T-helper 2 cell treated with Interferon-gamma antibody and Interleukin-4, amounts not matched to agents 100 ng/mL and 5 ng/mL, for 36 hours (primary cell): ENCODE measurements at places on chromosomes 6 and 20. TPM values are rescaled to one million over a fixed set of nuclear protein-coding genes. Genes with fewer than 3 reads are reported as not detected.

PRSS35 gene
- total RNA-seq = not detected in 2 replicates

SLC17A9 gene
- total RNA-seq = 11.0 and 12.8 TPM in 2 replicates

TINAG gene
- total RNA-seq = not detected in 2 replicates

MYCT1 gene
- not detected in 2 replicates for total RNA-seq

PAX1 gene
- not detected in 2 replicates for total RNA-seq

CSNK2B gene
- total RNA-seq = 220 and 229 TPM in 2 replicates

LY6G5C gene
- 4.2 and 5.4 TPM in 2 replicates for total RNA-seq

PSORS1C1 gene
- total RNA-seq = not detected in 2 replicates

NRSN1 gene
- total RNA-seq = not detected in 2 replicates

HEY2 gene
- not detected in 2 replicates for total RNA-seq

OR2B3 gene
- total RNA-seq = not detected in 2 replicates

DEFB110 gene
- total RNA-seq = not detected in 2 replicates

CDH26 gene
- 0.43 and 0.50 TPM in 2 replicates for total RNA-seq

CLPSL2 gene
- not detected in 2 replicates for total RNA-seq

VNN1 gene
- not detected in 2 replicates for total RNA-seq

POPDC3 gene
- total RNA-seq = not detected in 2 replicates

MACROD2 gene
- not detected in 2 replicates for total RNA-seq

ARID1B gene
- total RNA-seq = 81.9 and 82.5 TPM in 2 replicates

SLC35B3 gene
- 11.0 and 12.4 TPM in 2 replicates for total RNA-seq

SALL4 gene
- total RNA-seq = 0.09 TPM in 1 of 2 replicates, not detected in the other

RAD21L1 gene
- not detected in 2 replicates for total RNA-seq

SPACA1 gene
- total RNA-seq = not detected in 2 replicates

RNF182 gene
- not detected in 2 replicates for total RNA-seq

FOXC1 gene
- total RNA-seq = not detected in 2 replicates

EEF1A2 gene
- total RNA-seq = 0.45 and 0.55 TPM in 2 replicates

FBXO5 gene
- total RNA-seq = 60.7 and 64.3 TPM in 2 replicates

MBOAT1 gene
- 32.6 and 34.9 TPM in 2 replicates for total RNA-seq

CST5 gene
- total RNA-seq = not detected in 2 replicates

NKX2-2 gene
- total RNA-seq = not detected in 2 replicates

FHL5 gene
- not detected in 2 replicates for total RNA-seq

RAB5IF gene
- 107 and 112 TPM in 2 replicates for total RNA-seq

POU5F1 gene
- total RNA-seq = not detected in 2 replicates

MOG gene
- total RNA-seq = not detected in 2 replicates

TCF21 gene
- total RNA-seq = not detected in 2 replicates

TREML1 gene
- not detected in 2 replicates for total RNA-seq

GSTA4 gene
- total RNA-seq = 5.4 and 5.9 TPM in 2 replicates
